Activated CD8-positive, alpha-beta T cell treated with anti-CD3 and anti-CD28 coated beads, Interleukin-2, amount 10 ng/mL, durations not matched to agents 7 days and 5 days (primary cell): ENCODE measurements at places on chromosomes 3 and 15.

GRCh38 chr3:134722969-134723368 is 72.1 kb upstream of the EPHB1 start:
- no peak for DNase-seq

GRCh38 chr3:13880811-13881156 is 913 bp upstream of the WNT7A start:
- DNase-seq: no peak

- peak; percentile 69 for DNase-seq
Measured at GRCh38 chr3:49906073-49906743, 2.5 kb upstream of the MST1R start.

- peak; percentile 38 for DNase-seq
Measured at GRCh38 chr3:97822359-97822775, 556 bp downstream of the CRYBG3 start.

DNA sequence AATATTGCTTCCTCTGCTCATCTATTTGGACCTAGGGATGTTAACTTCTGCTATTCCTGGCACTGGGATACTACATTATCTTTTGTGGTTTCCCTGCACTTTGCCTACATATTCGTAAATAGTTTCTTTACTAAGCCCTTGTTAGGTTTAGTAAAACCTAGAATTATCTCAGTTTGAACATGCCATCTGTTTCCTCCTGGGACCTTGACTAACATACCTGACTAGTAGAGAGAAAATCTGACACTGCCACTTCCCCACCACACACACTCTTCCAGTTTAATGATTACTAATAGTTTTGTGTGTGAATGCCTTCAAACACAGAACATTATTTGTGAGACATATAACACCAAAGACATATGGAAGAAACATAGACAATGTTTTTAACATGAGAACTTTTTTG is 28.2 kb upstream of the SOX2 start:
- no peak for DNase-seq

DNA sequence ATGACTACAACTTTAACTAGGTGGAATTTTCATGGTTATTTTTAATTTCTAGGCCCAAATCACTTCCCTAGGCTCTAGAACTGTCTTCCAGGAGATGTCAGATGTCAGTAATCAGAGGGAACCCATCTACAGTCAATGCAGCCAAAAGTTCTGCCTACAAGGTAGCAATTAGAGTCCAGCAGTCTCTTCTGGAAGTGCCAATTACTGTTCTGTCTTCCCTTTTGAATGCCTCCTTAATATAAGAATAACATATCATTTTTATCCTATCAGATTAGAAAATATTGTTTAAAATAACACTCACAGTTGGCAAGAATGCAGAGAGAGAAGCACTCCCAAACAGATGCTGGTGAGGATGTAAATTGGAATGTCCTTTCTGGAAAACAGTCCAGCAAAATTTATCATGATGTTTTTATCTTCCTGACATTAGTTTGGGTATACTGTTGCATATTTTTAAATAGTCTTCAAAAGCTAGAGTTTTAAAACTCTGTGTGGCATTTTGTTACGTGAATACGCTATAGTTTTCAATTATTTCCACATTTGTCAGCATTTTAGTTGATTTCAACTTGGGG is 543.7 kb downstream of the FHIT start:
- no peak for DNase-seq

DNA sequence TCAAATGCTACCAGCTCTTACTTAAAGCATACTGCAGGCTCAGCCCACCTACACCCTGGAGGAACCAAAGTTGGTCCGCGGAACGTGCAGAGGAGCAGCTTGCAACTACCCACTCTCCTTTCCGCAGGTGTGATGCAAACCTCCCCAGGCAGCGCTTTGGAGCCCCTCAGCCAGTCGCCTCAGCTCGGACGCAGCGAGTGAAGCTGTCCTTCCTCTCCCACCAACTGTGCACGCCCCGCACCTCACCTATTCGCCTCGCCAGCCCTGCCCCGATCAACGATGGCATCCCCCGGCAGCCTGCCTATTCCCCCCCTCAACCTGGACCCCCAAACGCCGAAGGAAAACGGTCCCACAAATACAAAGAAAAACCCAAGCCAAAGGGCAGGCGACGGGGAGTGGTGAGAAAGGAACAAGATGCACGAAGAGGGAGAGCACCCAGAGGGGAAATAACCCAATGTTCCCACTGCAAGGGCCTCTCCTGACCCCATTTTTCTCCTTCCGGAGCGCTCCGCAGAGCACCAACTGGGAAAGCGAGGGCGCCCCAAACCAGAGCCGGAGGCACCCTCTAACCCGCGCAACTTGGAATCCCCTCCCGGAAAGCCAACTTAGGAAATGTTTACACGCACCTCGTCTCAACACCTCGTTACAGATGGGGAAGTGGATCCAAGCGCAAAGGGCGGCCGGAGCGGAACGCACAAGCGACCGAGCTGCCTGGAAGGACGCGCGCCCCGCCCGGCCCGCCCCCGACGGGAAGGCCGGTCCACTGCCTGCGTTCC is 665 bp downstream of the GLB1 start:
- peak; percentile 59 for DNase-seq

GRCh38 chr3:35671483-35671882 is 32.2 kb downstream of the ARPP21 start:
- DNase-seq: no peak

GRCh38 chr3:184261854-184262763 is 756 bp upstream of the CAMK2N2 start:
- peak; percentile 37 for DNase-seq

DNA sequence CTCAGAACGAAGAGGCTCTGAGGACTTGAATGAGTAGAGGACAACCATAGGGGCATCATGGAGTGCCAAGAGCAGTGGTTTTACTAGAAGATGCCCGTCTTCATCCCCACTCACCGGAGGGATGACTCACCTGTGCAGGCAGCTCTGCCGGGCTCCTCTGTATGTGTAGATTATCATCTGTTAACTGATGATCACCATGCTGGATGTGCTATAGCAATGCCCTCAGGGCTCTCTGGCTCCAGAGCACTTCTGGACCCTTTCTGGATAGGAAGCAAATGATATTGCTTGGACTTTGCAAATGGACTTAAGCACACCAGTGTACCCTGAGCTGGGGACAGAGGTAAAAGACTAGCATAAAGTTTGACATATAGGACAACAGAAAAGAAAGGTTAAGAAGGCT is 10.2 kb upstream of the TGFBR2 start:
- DNase-seq: no peak

GRCh38 chr15:90301707-90302300 is 36.3 kb downstream of the NGRN start:
- DNase-seq: no peak

- DNase-seq: no peak
Measured at GRCh38 chr3:70049761-70050160, 50.2 kb downstream of the SAMMSON start.

DNA sequence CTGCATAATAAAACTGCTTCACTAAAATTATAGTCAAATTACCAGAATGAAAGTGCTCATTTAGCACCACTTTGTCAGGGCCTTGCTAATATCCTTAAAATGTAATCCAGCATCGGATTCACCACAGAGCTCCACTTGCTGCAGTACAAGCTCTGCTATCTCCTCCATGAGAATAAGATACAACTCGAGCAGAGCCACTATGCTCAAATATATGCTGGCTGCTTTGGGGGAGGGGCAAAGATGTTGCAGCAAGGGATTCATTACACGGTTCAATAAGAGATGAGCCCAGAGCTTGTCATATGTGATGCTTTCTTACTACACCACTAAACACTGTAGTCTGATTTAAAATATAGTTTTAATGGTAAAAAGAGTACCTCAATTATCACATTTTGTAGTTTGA is 72.2 kb downstream of the DLG1 start:
- DNase-seq: no peak

GRCh38 chr3:108239082-108239481 is 16.9 kb upstream of the IFT57 start:
- no peak for DNase-seq

GRCh38 chr15:60840703-60841411 is 361.9 kb upstream of the ICE2 start:
- peak; percentile 74 for DNase-seq

GRCh38 chr3:14467814-14468620 is 65.6 kb downstream of the SLC6A6 start:
- DNase-seq: peak; percentile 44

DNA sequence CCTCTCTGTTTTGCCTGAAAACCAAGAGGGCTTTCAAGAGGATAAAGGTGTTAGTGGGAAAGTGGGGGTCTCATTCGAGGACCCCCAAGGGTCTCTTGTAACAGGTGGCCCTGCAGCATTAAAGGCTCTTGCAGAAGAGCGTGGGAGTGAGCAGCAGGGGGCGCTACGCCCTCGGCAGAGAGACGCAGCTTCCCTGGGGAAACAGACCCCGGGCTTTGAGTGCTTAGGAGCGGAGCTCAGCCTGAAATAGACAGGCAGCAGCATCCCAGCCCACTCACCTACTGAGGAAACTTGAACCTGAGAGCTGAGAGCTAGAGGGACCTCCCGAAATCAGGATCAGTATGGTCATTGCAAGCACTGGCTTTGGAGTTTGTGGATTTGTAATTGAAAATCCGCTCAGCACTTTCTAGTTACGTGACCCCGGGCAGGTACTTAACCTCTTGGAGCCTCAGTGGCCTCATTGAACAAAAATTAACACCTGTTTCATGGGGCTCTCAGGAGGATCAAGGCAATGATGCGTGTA is 25.7 kb downstream of the RPLP1 start:
- DNase-seq: peak; percentile 60

DNA sequence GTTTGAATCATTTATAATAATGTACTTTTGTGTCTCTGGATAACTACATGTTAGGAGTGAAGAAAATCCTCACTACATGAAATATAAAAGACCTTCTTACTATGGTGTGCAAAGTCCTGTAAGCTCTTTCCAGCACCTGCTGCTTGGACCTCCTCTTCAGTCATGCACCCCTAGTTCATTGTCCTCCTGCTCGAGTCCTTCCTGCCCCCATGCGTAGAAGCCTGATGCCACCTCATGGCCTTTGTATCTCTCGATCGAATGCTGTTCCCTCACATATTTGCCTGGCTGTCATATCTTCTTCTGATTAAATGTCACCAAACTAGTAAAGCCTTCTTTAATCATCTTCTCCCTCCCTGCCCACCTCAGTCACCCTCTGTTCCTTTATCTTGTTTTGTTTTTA is 49.9 kb upstream of the SUCLG2 start:
- DNase-seq: no peak

DNA sequence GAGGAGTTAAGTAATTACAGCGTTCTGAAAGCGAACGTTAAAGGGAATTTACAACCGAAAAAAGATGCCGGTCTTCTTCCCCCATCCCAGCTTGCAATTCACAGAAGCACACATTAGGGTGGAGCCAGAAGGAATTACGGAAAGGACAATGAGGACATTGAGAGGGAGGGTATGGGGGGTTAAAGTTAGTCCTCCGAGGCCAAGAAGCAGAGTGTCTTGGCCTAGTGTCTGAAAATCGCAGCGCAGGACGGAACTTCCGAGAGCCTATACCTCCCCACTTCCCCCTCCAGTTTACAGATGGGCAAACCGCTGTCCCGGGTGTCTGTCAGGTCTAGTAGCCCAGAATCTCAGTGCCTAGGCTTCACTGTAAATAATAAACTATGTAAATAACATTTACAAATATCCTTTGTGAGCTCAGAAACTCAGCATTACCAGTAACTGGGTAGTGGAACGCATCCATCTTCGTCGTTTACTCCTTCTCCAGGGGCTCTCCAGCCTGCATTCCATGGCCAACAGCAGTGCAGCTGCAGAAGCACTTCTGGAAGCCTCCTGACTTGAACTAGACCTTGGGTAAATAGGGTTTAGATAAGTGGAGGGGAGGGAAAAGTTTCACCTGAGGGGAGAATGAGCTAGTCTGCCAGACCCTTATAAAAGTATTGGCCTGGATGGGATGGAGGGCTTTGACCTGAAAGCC is 922 bp downstream of the ADPRH start:
- no peak for DNase-seq

GRCh38 chr3:36695113-36695768 is 69.1 kb downstream of the DCLK3 start:
- no peak for DNase-seq

DNA sequence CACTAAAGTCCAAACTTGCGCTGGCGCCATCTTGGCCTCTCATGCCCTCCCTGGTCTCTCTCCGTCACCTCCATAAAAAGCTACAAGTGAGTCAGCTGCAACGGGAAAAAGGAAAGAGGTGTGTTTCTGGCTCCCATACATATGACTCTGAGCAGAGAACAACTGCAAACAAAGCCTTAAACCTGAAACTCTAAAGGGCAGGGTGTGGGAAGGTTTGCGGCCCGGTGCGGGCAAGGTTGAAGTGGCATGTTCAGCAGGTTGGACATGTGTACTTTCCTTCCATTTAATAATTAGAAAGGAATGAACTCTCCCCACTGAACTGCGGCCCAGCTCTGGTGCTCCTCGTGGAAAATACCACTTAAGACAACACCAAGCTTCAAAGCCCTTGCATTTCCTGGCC is 59.0 kb upstream of the PPARG start:
- no peak for DNase-seq

GRCh38 chr15:49855917-49856637 is 235.2 kb downstream of the DTWD1 start:
- no peak for DNase-seq

- DNase-seq: no peak
Measured at GRCh38 chr3:107990433-107990832, 100.4 kb downstream of the CD47 start.

GRCh38 chr3:47380026-47380600 is 708 bp upstream of the PTPN23 start:
- DNase-seq: no peak

DNA sequence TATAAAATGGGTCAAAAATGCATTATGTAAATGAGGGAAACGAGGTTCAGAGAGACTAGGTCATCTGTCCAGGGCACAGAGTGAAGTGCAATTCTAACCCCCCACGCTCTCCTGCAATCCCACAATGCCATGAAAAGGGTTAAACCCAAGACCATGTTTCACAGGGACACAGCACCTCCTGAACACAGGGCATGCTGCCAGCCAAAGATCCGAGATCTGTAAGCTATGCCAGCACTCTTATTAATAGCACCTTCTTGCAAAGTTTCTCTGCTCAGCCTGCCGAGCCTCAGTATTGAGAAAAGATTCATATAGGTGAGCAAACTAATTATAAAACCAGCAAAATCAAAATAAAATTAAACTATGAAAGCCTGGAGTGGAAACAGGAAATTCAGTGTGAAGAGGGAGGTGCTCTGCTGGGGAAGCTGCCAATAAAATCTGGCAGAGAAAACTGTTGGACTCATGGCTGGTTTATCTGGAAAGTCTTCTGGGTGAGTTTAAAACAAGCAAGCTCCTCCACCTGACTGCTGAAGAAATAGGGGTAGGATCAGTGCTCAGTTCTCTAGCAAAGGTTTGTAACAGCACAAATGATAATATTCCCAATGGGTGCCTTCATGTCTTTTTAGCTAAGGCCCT is 50.3 kb downstream of the LRIG1 start:
- DNase-seq: no peak

DNA sequence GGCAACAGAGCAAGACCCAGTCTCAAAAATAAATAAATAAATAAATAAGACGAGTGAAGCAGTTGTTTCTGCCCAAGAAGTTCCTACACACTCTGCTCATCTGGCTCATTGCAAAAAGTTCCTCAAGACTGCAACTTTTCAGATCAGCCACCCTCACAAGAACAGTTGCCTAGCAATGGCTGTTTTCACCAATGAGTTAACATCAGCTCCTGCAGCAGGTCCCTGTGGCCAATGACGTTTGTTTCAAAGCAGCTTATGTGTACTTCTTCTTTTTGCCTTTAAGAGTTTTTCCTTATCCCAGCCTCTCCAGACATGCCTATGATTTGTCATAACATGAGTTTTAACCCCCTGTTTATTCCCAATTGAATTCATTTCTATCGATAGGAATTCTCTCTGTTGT is 118.4 kb upstream of the SPRED1 start:
- no peak for DNase-seq
